Fibroblast of pulmonary artery (primary cell): ENCODE measurements at places on chromosomes 5 and 9.

DNA sequence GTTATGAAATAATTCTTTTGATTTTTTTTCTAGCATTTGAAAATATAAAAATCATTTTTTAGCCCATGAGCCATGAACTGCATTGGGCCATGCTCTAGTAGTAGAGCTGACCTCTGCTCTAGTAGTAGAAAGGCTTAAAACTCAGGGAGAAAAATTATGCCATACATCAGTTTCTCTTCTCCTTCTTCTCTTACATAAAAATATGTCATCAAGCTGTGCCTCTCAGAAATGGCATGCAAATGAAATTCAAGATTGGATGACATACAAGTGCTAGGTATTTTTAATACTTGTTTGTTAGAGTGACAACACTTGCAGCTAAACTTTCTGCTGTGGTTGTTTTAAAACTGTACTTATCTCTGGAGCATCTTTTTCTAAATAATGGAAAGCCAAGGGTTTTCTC, 42.1 kb upstream of the TMOD1 start:
- no peak for DNase-seq

GRCh38 chr5:40909264-40909663, at the start of gene C7:
Gene C7 (plus strand): TSS chr5:40909497. CDS start chr5:40909611, 114 bp downstream.
- peak; percentile 87 for DNase-seq

GRCh38 chr9:123322273-123323195, 33.5 kb upstream of the CRB2 start:
- no peak for DNase-seq

- no peak for DNase-seq
Measured at GRCh38 chr5:25892211-25892610, 1146.2 kb downstream of the CDH9 start.

- DNase-seq = peak; percentile 52
Measured at GRCh38 chr9:129111528-129112151, 425 bp downstream of the PTPA start.
